Fibroblast of skin of back (primary cell): ENCODE measurements at places on chromosomes 5 and 9.
A peak's percentile ranks its signal among the peaks of the same experiment; 100 is the strongest.

- DNase-seq, result no peak
Measured at GRCh38 chr5:135237748-135238103, 161.3 kb downstream of the MACROH2A1 start.

GRCh38 chr5:135085133-135085935 lies 51.3 kb upstream of the PITX1 start:
- DNase-seq, result peak; percentile 9

GRCh38 chr5:150595466-150596031 lies 44.9 kb upstream of the SYNPO start:
- DNase-seq, result peak; percentile 74

- peak; percentile 85 for DNase-seq
Measured at GRCh38 chr9:88818495-88819201, 172.6 kb upstream of the S1PR3 start.

DNA sequence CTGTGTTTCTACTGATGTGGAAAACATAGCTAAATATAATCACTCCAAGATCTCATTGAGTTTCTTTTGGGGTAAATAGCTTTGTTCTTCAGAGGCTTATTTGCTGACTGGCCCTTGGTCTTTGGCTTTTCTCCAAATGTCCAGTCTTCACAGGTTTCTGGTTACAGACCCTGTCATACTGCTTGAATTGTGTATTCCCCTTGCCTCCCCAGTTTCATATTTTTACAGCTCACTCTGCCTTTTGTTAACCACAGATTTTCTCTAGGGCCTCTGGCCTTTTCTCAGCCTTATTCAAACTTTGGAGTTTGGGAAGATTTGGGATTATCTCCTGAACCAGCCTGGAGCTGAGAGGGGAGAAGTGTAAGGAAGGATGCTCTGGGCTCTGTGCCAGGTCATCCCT lies 23.9 kb downstream of the ISOC1 start:
- DNase-seq, result no peak

DNA sequence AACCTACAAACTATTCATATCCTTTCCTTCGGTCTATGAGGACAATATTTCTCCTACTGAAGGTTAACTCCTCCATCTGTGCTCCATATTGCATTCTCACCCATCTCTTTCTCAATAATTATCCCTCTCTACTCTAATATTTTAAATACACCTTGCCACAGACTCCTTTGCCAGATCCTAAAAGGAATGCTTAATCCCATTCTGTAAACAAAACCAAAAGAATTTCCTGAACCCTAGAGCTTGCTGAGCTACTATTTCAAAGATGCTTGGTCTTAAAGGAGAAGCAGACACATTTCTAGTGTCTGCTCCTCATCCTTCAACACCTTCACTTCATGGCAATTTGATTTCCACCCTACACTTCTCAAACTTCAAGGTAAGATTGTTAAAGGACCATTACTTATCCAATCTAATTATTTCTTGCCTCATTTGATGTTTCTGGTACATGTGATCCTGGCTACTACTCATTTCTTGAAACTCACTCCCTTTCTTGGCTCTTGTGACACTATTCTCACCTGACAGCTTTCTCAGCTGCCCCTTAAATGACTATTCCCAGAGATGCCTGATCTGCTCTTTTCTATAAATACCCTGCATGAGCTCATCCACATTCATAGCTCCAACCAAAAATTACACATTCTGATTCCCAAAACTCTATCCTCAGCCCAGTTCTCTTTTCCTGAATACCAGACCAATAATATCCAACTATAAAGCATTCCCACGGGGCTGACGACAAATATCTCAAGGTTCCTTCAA lies 20.2 kb downstream of the HOMER1 start:
- DNase-seq, result no peak

DNA sequence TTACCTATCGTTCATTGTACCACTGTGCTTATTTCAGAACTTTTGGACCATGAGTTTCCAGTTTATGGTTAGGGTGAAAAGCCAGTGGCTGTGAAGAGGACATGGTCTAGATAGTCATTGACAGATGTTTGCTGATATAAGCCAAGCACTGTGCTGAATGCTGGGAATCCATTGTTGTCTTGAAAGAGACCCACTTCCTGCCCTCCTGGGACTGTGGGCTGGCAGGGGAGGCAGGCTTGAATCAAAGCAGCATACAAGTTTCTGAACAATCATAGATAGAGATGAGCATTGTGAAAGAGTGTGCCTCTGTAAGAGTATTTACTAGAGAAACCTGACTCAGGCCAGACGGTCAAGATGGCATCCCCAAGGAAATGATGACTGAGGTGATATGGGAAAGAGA lies 73.4 kb downstream of the NMUR2 start:
- DNase-seq, result no peak

GRCh38 chr9:127463911-127464310 lies 12.6 kb downstream of the LRSAM1 start:
- DNase-seq, result no peak

DNA sequence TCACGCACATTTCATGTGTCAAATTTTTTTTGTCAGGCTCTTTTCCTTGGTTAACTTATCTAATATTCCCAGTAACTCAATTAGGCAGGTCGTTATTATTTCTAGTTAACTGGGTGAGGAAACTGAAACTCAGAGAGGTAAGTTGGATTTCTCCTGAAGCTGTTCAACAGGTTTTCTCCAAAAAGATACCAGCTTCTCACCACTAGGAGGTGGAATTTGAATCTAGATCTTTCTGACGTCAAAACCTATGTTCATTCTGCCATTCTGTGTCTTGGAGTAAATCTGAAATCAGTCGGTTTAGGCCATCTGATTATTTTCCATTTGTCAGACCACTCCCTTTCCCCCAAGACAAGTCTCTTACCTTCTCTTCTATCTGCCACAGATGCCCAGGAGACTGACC lies 572.9 kb downstream of the ACTL7B start:
- DNase-seq, result no peak

DNA sequence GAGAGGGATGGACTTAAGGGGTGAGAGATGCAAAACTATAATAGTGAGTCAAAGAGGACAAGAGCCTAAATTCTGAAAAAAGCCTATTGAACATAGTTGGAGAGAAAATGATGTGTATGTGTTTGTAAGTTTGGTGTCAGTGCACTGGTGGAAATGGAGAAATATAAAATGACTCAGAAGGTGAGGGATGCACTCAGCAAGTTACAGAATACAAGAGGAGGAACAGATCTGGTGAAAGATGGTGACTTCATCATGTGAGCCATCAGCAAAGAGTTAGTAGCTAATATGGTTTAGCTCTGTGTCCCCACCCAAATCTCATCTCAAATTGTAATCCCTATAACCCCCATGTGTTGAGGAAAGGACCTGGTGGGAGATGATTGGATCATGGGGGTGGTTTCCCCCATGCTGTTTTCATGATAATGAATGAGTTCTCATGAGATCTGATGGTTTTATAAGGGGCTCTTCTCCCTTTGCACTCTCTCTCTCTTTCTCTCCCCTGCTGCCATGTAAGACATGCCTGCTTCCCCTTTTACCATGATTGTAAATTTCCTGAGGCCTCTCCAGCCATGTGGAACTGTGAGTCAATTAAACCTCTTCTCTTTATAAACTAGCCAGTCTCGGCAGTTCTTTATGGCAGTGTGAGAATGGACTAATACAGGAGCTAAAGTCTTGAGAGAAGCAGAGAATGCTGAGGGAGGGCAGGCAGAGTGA lies 30.4 kb upstream of the FYB1 start:
- no peak for DNase-seq

DNA sequence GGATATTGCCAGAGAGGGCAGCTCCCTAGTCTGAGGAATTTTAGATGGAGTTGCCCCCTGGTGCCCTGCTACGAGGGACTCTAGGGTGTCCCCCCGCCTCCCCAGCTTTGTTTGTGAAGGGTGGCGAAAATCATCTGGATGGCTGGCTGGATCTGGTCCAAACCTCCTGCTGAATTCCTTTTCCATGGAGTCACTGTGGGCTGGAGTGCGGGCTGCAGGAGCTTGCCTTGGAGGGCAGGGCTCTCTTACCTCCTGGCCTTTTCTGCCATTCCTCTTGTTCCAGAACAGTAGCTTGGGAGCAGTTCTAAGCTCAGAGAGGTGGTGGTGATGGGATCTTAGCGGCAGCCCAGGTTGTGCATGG lies 2.1 kb downstream of the SYNPO start:
- peak; percentile 93 for DNase-seq

DNA sequence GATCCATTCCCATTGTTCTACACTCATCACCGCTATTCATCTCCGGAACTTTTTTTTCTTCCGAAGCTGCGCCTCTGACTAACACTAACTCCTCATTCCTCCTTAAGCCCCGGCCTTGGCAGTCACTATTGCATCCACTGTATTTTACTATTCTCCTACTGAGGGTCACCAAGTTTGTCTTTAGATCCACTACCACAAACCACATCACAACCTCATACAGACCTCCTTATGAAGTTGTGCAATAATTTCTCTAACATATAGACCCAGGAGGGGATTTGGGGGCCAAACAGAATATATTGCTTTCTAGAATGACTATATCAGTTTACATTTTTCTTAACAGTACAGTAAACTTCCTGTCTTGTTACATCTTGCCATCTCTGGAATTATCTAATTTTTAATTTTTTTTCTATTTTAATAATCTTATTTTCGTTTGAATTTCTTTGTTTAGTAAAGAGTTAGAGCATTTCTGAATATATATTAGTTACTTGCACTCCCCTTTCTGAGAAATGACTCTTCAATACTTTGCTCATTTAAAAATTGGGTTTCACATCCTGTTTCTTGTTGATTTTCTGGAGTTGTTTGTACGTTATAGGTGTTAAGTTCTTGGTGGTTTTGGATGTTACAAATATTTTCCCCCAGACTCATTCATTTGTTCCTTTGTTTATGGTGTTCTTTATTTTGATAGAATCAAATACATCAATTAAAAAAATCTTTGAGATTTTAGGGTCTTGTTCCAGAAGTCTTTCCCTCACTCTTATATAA lies 37.1 kb downstream of the DMRT2 start:
- DNase-seq, result no peak

GRCh38 chr9:128946571-128947276 lies 679 bp downstream of the DOLK start:
- peak; percentile 19 for DNase-seq

GRCh38 chr5:160007514-160007913 lies 1.4 kb upstream of the TTC1 start:
- DNase-seq, result no peak

DNA sequence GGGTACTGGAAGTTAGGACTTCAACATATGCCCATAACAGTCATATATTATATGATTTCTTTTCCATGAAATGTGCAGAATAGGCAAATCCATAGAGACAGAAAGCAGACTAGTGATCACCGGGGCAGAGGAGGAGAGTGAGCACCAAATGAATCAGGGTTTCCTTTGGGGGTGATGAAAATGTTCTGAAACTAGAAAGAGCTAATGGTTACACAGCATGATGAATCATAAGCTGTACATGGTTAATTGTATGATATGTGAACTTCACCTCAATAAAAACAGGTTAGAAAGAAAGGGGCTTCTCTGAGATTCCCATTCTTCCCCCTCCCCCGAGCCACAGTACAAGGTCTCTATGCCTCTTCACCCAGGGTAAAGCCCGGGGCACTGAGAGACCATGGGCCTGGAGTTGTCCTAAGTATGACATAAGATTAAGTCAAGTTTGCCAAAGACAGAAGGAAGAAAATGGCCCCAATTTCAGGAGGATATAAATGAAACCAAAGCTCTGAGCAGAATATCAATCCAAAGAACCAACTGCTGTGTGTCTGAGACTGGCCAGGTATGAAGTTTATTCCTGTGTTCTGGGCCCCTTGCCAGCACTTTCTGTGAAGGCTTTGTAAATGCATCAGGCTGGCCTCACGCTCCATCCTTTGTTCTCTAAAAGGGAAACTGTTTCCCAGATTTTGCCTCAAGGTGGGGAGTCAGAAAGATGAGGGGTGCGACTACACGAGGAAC lies 243.8 kb downstream of the CDK5RAP2 start:
- DNase-seq, result no peak

DNA sequence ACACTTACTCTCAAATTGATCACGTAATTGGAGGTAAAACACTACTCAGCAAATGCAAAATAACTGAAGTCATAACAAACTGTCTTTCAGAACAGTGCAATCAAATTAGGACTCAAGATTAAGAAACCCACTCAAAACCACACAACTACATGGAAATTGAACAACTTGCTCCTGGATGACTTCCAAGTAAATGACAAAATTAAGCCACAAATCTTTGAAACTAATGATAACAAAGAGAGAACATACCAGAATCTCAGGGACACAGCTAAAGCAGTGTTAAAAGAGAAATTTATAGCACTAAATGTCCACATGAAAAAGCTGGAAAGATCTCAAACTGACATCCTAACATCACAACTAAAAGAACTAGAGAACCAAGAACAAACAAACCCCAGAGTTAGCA lies 540.5 kb upstream of the CDH18 start:
- no peak for DNase-seq

DNA sequence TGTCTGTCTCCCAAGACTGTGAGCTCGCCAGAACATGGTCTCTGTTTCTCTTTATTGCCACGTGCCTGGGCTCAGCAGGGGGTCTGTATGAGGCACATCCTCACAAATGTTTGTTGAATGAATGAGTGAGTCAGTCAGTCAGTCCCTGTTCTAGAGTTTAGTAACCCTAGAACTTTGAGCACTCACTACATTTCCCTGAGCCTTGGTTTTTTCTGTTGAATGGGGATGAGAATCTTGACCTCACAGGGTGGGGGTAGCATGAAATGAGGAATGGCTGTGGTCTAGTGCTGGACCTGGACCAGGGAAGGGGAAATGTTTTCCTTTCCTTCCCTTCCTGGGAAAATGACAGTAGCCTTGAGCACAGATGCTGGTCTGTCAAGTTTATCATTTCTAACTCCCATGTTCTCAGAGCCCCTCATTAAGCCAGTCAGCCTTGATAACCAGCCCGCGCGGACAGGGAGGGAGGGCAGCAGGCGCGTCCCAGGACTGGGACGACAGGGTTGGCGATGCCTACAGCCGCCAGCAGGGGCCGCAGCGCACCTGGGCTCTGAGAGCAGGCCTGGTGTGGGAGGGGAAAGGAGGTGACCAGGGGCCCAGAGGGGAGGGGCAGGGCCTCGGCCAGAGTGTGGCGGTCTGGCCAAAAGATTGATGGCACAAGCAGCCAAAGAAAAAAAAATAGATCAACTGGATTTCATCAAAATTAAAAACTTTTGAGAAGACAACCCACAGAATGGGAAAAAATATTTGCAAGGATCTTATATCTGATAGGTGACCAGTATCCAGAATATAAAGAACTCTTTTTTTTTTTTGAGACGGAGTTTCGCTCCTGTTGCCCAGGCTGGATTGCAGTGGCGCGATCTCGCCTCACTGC lies 24.1 kb upstream of the WNK2 start:
- peak; percentile 87 for DNase-seq

GRCh38 chr5:56145106-56145505 lies 88.0 kb downstream of the ANKRD55 start:
- DNase-seq, result no peak

GRCh38 chr9:95111716-95112115 lies 205.8 kb downstream of the FANCC start:
- DNase-seq, result no peak

GRCh38 chr9:112166176-112167140 lies 8.6 kb downstream of the SUSD1 start:
- DNase-seq, result no peak

DNA sequence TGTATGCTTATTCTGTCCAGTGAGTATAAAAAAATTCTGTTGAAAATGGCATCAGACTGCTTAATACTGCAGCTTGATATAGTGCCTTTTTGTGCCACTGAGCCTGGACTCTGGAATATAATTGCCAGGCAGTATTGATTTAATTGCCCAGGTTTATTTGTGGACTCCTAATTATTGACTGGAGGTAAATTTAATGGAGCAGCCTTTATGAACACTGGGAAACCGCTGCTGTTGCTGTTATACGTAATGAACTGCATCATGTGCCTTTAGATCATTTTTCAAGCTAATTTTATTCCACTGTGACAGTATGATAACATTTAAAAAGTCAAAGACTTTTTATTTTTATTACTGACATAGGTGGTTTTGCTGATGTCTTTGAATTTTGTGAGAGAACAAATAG lies 90.2 kb upstream of the SH3GL2 start:
- DNase-seq, result no peak
